ENCODE measurements at places on chromosomes 16 and 17.

DNA sequence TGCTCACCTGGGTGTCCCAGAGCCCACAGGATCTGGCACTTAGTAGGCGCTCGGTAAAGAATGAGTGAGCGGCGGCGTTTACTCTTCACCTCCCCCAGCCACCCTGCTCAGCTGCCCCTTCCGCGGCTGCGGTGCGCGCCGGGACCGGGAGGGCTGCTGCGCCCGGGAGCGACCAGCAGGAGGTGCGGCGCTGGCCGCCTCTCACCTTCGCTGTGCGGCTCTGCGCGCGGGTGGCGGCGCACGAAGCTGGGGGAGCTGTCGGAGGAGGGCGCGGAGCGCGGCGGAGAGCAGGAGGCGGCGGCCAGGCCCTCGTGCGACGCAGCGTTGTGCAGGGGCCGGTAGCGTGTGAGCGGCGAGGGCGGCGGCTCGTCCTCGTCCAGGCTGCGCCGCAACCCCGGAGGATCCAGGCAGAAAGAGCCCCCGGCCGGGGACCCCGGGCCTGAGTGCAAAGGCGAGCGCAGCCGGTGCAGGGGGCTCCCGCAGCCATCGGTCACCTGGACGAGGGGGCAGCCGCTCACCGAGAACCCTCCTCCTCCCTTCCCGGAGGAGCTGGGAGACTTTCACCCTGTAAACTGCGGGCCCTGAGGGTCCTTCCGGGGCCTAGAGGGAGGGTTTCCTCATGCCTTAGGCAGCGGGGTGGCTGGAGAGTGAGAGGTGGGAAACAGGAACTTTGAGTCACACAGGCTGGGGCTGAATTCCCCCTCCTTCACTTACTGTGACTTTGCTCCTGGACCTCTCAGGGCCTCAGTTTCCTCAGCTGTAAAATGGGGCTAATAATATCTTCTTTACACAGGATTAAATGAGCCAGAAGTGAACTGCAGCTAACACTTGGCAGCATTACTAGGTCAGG lies 12.5 kb downstream of the SAMD14 start:
- peak; percentile 60 for DNase-seq

DNA sequence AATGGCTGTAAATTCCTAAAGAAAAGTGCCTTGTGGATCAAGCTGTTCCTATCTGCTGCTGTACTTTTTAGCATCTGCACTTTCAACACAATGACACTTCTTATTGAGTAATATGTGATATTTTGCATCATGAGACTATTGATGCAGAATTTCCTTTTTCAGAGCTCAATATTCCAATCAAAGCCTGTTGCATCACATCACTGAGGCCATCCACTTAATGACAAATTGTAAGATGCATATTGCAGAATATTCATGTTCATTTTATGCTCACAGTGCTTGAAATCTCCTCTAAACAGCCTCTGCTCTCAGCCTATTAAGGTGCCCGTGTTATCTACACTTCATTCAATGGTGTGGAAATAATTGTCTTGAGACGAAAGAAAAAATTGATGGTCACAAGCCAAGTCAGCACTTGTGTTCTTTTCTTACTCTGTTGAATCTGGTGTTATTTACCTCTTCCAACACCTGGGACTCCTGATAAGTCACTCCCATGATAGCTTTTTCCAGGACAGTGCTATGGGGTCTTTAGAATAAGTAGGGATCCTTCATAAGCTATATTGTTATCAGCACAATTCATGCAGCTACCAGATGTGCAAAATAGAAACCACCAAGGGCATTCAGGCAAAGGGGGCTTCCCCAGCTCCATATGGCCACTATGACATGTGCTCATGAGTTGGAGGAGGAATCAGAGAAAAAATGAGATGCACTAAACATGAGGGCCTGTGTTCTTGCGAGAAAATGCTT lies 9.3 kb upstream of the SKAP1 start:
- no peak for DNase-seq

DNA sequence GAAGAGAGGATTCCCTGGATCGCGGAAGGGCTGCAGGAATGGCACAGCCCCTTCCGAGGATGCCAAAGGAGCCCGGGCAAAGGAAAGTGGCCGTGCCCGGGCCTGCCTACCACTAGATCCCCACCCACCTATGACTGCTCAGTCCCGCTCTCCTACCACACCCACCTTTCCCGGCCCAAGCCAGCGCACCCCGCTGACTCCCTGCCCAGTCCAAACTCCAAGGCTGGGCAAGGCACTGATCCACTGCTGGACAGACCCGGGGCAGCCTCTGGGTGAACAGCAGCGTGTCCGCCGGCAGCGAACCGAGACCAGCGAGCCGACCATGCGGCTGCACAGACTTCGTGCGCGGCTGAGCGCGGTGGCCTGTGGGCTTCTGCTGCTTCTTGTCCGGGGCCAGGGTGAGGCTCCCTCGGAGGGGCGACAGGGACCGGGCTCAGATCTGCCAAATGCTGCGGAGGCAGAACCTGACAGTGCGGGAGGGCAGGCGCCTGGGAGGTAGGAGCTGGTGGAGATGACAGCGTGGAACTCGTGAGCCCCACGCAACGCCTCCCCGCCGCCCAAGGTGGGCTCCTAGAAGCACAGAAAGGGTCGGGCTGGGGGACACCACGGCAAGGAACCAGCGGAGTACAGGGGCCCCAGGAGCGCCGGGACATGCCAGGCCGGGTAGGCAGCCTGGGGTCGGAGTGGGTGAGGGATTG lies at the start of gene CES2:
Gene CES2 (plus strand): TSS at position 203 of the 698 bp plus-strand sequence. CDS start 120 bp downstream, at position 323.
- DNase-seq: peak; percentile 97

GRCh38 chr17:17370711-17371110 lies 67.5 kb downstream of the NT5M start:
- DNase-seq: no peak

GRCh38 chr17:72452286-72453173 lies 331.7 kb downstream of the SOX9 start:
- no peak for DNase-seq

GRCh38 chr16:65831903-65832666 lies 534.4 kb upstream of the CDH5 start:
- DNase-seq: no peak

GRCh38 chr17:14228903-14229302 lies 7.8 kb downstream of the CDRT15 start:
- DNase-seq: no peak

DNA sequence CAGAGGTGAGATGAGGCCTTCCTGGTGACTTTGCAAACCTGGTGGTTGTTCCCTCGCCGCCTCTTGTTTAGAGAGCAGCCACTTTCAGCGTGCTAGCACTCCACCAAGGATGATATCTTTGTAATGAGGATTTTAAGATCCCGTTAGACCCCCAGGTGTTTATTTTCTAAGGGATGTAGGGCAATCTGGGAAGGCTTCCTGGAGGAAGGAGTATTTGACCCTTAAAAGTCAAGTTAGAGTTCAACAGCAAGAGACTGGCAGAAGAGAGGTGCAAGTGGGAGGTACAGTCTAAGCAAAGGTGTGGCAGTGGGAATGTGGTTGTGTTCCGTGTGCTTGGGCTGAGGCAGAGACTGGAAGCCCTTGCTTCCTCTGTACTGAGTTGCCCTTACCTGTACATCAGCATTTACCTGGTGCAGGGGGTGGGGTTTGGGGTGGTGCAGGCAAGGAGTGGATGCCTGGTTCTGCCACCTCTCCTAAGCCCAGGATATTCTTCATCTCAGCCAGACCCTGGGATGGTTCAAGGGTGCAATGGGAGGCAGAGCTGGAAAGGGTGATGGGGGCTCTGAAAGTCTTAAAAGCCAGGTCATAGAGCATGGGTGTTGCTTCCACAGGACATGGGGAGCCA lies 83.6 kb downstream of the SDR42E1 start:
- DNase-seq: no peak

GRCh38 chr16:49645263-49645662 lies 210.6 kb downstream of the ZNF423 start:
- DNase-seq: no peak

DNA sequence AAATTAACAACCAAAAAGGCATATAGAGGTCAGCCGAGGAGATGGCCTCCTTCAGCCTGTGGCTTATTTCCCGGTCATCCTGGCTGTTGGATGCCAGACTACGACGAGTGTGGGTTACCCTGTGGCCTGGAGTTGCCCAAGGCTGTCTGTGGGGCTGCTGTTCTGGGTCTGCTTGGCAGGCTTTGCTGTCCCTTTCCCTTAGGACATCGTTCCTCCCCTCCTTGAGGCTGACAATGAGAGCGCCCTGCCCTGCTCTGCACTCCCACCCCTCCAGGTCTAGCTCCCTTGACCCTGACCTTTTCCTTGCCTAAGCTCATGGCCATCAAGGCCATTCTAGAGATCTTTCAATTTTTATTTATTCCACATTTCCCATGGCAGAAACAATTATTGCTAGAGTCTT lies 1.9 kb upstream of the CBFB start:
- no peak for DNase-seq

DNA sequence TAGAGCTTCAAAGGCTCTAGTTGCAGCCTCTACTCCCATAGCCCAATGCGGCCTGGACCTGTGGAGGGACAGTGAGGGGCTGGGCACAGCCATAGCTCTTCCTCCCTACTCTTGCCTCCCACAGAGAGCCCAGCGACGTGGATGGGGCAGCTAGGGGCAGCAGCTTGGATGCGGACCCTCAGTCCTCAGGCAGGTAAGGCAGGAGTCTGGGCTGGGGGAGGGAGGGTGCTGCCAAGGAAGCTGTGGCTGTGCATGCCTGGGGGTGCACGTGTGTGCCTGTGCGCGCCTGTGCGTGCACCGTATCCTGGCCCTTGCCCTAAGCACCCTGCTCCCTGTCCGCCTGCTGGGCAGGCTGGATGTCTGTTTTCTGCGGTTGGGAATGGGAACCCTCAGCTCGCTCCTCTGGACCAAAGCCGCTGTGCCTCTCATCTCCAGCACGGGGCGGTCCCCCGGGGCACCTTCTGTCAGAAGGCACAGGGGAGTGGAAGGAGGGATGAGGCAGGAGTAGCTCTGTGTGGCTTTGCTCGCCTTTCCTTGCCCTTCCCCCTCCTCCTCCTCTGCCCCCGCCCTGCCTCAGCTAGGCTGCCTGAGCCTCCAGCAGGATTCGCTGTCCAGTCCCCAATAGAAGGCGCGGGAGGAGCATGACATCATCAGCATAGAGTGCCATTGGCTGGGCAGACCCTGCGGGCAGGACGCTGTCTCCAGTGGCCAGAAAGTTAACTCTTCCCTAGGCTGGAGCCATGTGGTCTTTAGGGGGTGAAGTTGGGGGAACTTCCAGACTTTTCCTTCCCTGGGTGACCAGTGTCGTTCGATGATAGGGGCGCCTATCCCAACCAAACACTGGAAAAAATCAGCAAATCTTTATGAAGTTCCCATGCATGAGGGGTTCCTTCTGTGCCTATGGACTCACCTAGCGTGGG lies 797 bp downstream of the PRCD start:
- DNase-seq: peak; percentile 95

GRCh38 chr16:78522327-78522726 lies 422.9 kb downstream of the WWOX start:
- DNase-seq: no peak

- DNase-seq: no peak
Measured at GRCh38 chr17:83180264-83180995, 101.0 kb downstream of the METRNL start.

DNA sequence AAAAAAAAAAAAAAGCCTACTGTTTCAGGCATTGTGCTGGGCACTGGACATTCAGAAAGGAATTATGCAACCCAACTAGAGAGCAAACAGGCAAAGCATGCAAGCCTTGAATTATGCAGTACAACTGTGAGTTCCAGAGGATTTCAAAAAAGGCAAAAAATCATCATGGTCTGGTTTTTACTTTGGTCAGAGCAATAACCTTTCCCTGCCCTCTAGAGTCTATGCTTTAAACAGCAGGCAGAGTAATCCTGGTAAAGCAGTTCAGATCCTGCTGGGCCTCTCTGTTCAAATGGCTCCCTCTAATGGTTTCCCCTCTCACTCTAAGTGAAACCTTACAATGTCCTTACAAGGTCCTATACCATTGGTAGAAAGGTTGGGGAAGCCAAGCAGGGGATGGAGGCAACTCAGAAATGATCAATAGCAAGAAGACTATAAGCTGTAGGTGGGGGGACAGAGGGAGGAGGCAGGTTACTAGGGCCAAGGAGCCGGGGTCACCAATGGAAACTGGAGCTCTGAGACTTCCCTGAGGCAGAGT lies 4.6 kb upstream of the TAF15 start:
- peak; percentile 89 for DNase-seq

DNA sequence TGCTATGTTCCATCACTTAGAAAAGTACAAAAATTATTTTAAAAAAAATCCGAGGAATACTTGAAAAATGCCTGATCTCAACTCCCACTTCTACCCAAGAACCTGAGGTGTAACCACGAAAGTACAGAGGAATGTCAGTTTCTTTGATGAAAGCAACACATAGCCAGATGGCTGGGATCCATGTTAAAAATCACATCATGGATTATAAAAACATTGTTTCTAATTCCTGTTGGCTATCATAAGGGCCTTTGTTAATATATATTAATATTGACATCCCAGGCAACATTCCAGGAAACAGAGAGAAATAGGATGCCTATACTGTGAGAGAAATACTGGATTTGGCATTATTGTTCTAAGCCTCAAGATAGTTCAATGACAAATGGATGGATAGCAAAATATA lies 115.3 kb downstream of the SKAP1 start:
- DNase-seq: no peak

DNA sequence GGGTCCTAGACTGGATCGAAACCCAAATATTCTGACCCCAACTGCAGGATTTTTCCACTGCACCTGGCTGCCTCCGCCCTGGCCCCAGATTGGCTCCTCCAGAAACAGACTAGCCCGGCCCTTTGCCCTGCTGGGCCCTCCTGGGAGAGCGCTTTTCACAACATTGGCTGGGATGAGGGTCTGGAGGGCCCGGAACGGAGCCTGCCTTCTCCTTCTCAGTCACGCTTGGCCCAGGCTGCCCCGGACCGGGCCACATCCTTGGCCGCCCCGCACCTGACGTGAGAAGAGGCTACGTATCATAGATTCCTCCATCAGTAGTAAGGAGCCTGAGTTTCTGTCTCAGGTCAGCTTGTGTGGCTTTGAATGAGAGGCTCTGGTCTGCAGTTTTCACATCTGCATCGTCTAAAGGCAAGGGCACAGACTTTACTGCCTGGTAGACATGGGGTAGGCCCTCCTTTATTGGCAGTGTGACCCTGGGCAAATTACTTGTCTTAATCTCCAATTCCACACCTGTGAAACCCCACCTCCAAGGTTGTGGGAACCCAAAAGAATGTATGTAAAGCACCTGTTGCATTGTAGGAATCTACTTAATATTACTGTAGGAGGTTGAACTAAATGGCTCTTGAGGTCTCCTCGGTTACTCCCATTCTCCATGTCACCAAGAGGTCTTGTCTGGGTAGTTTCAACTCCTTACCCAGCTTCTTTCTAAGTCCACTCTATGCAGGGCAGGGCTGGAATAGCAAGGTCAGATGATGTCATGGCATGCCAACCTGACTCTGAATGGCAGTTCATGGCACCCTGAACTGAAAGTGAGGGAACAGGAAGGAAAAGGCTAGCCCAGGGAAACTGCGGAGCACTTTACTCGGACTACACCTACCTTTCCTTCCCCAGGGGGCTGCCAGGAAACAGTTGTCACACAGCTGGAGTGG lies 661 bp downstream of the LRRC3C start:
- no peak for DNase-seq

GRCh38 chr16:73091174-73091573 lies 43.2 kb upstream of the ZFHX3 start:
- no peak for DNase-seq

- peak; percentile 59 for DNase-seq
Measured at GRCh38 chr17:17749921-17750320, 68.7 kb downstream of the RAI1 start.

GRCh38 chr16:85594273-85594977 lies 18.7 kb upstream of the GSE1 start:
- DNase-seq: no peak

GRCh38 chr17:65312718-65313377 lies 175.7 kb downstream of the RGS9 start:
- no peak for DNase-seq
